ENCODE measurements at places on chromosomes 5 and 9.

DNA sequence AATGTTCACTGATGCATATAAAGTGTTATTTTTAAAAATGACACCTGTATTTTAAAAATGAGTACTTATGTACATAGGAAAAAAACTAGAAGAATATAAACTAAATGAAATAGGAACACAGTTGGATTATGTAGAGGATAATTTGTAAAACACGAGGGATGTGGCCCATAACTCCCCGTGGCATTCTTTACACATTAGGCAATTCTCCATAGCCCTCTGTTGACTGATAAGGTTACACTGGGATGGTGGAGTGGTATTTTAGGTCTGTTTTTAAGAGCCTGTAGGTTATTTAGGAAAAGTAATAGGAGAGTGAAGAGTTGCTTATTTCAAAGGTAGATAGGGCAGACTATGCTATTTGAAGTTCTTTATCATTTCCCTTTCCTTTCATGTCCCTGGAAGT, 1.8 kb downstream of the CAVIN4 start:
- no peak for DNase-seq

DNA sequence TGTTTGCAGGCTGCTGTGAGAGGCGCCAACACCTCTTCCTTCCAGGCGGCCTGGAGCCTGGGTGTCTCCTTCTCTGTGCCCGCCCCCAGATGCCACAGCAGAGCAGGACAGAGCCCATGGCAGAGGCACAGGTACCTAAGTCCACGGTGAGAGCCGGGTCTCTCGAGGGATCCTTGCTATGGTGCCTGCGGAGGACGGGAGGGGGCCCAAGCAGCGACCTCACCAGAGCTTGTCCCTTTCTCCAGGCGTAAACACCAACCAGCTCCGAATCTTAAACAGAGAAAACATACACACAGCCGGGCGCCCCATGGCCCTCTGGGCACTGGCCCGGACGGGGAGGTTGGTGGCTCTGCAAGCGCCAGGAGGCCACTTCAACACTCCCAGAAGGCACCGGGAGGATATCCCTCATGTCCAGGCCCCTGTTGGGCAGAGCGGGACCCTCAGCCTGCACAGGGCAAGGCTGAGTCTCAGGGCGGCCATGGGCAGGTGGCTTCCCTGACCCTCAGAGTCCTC, 11.8 kb downstream of the CCDC187 start:
- no peak for DNase-seq

DNA sequence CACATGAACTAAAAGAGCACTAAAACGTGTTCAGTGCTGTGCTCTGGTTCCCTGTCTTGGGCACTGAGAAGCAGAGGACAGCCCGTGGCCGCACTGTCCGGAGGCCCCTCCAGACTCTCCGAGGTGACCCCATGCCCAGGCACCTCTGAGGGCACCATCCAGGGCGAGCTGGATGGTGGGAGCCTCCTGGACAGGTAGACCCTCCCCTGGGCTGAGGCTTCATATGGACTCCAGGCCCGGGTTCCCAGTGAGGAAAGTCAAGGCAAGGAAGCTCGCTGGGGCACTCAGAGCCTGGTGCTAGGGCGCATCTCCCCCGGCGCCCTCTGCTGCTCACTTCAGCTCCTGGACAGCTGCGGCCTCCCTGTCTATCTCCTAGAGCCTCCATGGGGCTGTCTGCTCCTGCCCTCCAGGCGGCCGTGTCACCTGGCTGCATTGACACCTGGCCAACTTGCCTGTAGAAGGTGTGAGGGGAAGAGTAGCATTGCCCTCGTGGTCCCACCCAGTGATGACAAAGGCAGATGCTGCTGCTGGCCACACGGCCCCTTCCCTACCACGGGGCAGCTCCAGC, 178.2 kb upstream of the IRX1 start:
- no peak for DNase-seq

- no peak for DNase-seq
These were observed 78.6 kb downstream of the NTRK2 start for GRCh38 chr9:84748112-84748511.

DNA sequence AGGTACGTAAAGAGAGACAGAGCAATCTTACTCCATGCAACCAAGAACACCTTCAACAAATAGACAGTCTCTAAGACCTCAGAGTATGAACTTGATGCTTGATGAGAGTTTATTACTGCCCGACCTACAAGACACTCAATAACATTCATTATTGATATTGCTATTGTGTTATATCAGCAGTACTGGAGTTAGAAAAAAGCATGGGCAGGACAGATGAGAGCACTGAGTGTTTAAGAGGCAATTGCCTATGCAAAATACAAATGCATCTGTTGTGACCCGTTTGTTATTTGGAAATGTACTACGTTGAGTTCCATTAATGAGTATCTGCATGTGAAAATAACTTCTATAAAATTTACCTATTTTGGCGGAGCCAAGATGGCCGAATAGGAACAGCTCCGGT, 8.1 kb upstream of the MARCOL start:
- no peak for DNase-seq

- DNase-seq: no peak
These were observed 220.0 kb downstream of the TSSK1B start for GRCh38 chr5:113214606-113215323.

GRCh38 chr5:119943148-119943547, 313.8 kb downstream of the FAM170A start:
- no peak for DNase-seq

GRCh38 chr5:122653087-122654017, 121.5 kb upstream of the SNX2 start:
- DNase-seq: no peak

DNA sequence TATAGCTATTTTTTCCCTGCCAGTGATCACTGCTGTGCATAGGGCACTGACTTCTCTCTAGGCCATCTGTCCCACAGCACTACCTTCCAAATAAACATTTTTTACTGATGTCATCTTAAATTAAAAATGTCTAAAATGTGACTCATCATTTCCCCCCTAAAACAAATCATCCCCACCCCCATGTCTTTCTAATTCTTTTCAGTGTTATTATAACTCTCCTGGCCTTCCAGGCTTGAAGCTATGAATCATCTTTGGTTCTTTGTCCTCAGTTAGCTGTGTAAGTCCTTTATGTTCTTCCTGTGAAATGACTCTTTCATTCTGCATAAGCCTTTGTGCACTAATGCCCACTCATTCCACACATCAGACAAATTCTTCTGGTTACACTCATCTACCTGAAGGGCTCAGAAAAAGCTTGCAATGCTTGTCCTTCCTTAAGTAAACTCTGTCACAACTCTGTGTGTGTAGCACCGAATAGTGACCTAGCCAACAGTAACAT, 78.1 kb downstream of the CFAP95 start:
- DNase-seq: peak; percentile 39

- DNase-seq: no peak
These were observed 294.7 kb upstream of the DMRT1 start for GRCh38 chr9:546797-547223.

DNA sequence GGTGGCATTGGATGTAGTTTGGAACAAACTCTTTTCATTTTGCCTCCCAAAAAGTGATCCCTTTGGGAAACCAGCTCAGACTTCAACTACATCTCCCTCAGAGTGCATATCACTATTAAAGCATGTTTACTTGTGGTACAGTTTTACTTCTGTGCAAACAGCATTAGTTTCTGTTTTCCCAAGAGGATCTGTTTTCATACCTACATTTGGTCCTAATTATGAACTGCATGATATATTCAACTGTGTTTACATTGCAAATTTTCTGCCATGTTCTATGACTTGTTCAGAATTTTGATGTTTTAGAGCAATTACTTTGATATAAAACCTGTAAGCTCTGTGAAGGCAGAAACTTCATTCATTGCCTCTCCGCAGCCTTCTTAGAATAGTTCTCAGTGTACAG, 681.5 kb upstream of the ACO1 start:
- DNase-seq: no peak

GRCh38 chr9:114002271-114002985, 75.7 kb downstream of the AMBP start:
- no peak for DNase-seq

DNA sequence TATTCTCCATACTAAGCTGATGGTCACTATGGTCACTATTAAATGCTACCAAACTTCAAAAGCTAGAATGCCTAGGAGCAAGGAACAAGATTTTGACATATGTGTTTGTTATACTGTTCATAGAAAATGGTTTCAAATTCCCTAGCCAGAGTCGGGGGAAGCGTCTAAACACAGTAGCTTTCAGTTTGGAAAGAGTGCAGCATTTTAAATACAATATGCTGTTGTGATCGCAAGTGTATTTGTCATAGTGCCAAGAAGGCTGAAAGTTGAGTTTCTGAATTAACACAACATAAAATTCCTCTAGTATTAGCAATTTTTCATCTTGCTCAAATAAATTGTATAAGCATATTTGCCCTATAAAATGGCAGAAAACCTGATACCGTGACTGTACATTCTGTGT, 280.4 kb downstream of the ZNF608 start:
- DNase-seq: no peak

GRCh38 chr9:104091708-104092107, 2.4 kb upstream of the SMC2 start:
- peak; percentile 17 for DNase-seq

DNA sequence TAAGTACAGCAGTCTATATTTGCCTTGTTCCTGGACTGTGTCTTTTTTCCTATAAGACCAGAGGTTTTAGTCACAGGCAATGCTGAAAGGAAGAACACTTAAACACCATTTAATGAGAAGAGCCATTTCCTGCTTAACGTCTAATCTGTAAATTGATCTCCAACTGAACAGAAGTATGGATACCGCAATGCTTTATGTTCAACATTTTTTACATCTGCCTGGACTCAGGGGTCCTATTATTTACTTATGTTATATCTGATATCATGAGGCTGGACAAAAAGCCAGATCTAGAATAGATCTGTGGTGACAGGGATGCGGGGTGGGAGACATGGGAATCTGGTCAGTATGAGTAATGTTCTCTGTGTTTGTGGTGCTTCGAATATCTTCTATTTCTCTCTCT, 334.6 kb upstream of the MPDZ start:
- DNase-seq: no peak

DNA sequence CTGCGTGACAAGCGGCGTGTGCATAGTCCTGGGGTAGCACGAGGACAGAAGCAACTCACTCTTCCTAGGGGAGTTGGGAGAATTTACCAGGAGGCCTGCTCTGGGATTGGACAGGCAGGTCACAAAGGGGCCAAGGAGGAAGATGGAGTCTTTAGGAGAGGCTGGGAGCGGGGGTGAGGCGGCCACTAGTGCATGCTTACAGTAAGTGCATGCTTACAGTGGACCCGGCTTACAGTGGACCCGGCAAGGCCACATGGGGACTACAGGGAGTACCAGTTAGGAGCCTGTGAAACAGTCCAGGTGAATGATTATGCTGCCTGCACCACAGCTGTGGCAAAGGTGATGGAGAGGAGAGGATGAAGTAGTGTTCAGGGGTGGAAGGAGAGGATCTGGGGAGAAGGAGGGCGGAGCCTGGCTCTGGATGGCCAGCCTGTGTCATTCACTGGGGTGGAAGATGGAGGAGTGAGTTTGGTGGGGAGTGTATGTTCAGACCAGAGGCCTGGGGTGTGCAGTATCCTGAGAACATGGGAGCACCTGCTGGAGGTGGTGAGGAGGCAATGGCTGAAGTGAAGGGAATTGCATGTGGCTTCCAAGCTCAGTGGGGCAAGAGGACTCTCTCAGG, 78.7 kb downstream of the CRB2 start:
- DNase-seq: no peak

- DNase-seq: no peak
These were observed 562.2 kb upstream of the TRPC7 start for GRCh38 chr5:136927571-136927970.
